ENCODE measurements at places on chromosomes 16 and 17.

- DNase-seq = no peak
Measured at GRCh38 chr16:15440852-15441251, 6.5 kb downstream of the BMERB1 start.

DNA sequence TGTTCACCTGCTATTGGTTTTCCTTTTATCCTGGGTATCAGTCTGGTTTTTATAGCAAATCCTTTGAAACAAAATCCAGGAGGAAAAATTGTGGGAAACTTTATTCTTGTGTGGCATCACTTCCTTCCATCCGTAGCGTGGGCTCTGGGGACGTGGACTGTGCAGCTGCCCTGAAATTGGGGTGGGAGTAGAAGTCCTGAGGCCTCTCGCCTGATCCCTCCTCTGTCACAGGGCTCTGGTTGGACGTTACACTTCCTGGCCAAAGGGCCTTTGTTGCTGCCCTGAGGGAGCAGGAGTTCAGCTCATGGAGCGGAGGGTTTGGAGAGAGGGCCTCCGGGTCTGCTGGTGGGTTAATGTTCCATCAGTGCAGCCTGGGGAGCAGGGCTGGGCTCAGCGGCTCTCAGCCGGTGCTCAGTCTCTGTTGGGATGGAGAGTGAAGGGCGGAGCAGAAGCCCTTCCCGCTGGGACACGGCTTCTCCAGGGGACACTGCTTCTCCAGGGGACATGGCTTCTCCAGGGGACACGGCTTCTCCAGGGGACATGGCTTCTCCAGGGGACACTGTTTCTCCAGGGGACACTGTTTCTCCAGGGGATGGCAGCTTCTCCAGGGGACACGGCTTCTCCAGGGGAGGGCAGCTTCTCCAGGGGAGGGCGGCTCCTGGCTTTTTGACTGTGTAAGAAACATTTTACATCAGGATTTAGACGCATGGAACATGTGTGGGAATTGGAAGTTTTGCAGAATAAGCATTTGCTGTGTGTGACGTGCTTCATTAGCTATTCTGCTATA, 15.2 kb upstream of the RPL13 start:
- DNase-seq = no peak

DNA sequence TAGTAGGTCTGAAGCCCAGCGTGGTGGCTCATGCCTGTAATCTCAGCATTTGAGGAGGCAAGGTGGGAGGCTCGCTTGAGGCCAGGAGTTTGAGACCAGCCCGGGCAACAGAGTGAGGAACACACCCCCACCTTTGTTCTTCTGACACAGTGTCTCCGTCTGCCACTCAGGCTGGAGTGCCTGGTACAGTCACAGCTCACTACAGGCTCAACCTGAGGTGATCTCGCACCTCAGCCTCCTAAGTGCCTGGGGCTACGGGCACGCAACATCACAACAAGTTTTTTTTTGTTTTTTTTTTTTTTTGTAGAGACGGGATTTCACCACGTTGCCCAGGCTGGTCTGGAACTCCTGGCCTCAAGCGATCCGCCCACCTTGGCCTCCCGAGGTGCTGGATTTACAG, 6.7 kb upstream of the TLCD3A start:
- no peak for DNase-seq

DNA sequence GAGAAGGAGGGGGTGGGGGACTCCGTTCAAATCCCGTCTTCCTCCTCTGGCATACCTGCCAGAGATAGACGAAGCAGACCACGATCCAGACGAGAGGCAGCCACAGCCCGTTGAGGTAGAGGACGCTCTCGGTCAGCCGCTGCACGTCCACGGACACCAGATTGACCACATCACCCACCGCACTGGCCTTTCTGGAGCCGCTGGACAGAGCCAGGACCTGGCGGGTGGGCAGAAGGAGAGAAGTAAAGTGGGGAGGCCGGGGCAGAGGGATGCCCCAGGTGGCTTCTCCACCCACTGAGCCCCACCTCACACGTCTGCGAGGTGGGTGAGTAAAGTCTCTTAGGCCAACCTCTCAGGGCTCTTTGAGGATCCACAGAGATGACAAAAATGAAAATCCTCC, 25.3 kb downstream of the ABCC6 start:
- no peak for DNase-seq

GRCh38 chr16:57578521-57579360, 36.3 kb downstream of the ADGRG5 start:
- no peak for DNase-seq

- DNase-seq = no peak
Measured at GRCh38 chr17:8310601-8311123, 621 bp downstream of the ARHGEF15 start.

Data from stimulated activated CD8-positive, alpha-beta memory T cell treated with anti-CD3 and anti-CD28 coated beads, Interleukin-2, amount 100 ng/mL, for 48 hours (primary cell).